Activated T-helper 1 cell treated with anti-CD3 and anti-CD28 coated beads, Interleukin-12 subunit alpha, Interleukin-12 subunit beta, Interleukin-2, Interleukin-4 antibody, amounts not matched to agents 30 ng/mL and 10 ng/mL and 1 ng/mL, durations not matched to agents 14 hours and 24 hours and 36 hours (primary cell): ENCODE measurements at places on chromosomes 1 and 21. TPM values are rescaled to one million over a fixed set of nuclear protein-coding genes. Genes with fewer than 3 reads are reported as not detected.

- no peak for DNase-seq
These were observed 107.1 kb upstream of the OLIG2 start for GRCh38 chr21:32918478-32919120.

The RPE65 gene
- total RNA-seq: not detected in 2 replicates

DNA sequence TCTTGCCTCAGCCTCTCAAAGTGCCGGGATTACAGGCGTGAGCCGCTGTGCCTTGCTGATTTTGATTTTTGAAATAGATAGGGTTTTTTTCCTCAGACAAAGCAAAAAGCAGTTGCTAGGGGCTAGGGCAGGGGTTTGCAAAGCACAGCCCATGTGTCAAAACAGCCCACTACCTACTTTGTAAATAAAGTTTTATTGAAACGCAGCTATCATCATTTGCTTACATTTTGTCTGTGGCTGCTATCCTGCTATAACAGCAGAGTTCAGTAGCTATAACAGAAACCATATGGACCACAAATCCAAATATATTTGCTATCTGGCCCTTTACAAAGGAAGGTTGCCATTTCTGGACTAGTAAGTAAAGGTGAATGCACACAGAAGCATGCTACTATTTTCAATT is 44.8 kb downstream of the NUF2 start:
- no peak for DNase-seq

DNA sequence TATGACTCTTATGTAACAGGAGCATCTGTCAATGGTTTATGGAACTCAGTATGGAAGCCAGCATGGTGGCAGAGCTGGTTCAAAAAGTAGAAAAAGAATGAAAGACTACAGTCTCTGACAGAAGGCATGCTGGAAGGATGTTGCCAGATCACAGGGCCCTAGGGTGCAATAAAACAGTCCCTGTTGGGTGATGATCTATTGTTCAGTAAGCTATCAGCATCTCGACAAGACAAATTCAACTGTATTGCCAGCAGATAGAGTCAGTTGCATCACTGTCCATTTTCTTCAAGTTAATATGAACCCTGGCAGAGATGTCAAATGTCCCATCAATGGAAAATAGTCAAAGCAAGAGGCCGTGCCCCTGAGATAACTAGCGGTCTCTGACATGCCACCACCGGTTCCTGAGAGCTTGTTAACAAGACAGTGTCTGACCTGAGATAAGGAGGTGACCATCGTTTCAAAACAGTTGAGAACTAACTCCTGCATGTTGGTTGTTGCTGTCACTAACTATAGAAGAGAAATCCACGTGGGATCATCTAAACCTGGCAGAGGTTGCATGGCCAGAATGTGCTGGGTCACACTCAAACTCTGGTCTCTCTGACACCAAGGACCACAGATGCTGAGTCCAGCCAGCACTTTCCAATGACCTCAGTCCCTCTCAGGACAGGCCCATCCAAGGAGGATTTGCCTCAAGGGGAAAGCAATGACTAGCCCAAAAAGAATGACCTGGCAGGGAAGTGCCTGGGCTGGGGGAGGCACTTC is 125.9 kb downstream of the RIPK4 start:
- DNase-seq: no peak

DNA sequence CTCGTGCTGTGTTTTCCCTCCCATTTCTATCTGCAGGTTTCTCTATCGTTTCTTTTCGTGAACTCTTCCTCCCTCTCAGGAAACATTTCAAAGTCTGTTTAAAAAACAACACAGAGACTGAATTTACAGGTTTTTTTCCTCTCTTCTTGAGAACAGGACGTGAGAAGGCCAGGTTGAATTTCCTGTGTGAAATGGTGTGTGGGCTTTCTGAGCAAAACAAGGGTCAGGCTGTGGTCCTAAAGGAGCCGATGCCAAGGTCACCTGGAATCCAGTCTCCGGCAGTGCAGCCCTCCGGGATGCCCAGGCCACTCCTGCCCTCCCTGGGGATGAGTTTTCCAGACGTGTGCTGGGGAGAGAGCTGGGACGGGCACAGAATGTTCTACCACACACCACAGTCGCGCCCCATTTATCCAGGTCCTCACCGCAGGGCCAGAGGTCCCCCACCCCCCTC is 62.7 kb upstream of the RUNX3 start:
- DNase-seq: no peak

GRCh38 chr21:29342363-29342957 is 43.7 kb downstream of the BACH1 start:
- DNase-seq: no peak

The PLA2G2A gene
- not detected in 2 replicates for total RNA-seq

DNA sequence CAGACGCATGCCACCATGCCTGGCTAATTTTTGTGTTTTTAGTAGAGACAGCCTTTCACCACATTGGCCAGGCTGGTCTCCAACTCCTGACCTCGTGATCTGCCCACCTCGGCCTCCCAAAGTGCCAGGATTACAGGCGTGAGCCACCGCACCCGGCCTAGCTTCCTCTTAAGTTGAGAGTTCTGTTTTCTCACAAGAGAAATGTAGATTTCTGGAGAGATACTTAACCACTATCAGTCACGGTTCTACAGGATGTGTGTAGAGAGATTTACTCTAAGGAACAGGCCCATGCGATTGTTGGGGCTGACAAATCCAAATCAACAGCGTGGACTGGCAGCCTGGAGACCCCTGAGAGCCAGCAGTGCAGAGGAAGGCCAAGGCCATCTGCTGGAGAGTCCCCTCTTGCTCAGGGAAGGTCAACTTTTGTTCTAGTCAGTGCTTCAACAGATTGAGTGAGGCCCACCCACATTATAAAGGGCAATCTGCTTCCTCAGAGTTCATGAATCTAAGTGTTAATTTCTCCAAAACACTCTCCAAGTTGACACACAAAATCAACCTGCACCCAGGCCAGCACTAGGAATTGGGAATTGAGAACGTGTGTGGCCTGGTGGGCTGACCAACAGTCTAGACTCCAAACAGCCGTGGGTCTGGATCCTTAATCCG is 38.7 kb downstream of the CHAF1B start:
- no peak for DNase-seq

The GNAT2 gene
- 0.44 and 1.2 TPM in 2 replicates for total RNA-seq

DNA sequence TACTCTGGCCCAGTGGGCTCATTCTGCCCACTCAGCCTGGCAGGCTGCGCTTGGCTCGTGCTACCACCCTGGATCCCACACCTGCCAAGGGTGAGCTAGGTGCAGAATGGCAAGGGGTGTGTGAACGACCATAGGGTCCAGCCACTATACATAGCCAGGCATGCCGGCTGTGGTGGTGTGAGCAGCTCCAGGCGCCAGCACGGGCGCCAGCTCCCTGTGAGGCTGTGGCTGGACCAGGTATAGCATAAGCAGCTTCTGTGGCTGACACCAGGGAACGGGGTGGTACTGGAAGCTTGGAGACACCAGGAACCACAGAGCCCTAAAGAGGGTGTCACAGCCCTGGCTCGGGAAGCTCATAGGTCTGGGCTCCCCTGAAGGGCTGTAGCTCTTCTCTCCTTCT is 18.6 kb downstream of the CCDC18 start:
- no peak for DNase-seq

The TRABD2B gene
- not detected in 2 replicates for total RNA-seq

The MRPL39 gene
- 48.6 and 55.8 TPM in 2 replicates for total RNA-seq

The CLEC20A gene
- not detected in 2 replicates for total RNA-seq

GRCh38 chr1:165699577-165699976 is 1.2 kb upstream of the ALDH9A1 start:
- DNase-seq: no peak

DNA sequence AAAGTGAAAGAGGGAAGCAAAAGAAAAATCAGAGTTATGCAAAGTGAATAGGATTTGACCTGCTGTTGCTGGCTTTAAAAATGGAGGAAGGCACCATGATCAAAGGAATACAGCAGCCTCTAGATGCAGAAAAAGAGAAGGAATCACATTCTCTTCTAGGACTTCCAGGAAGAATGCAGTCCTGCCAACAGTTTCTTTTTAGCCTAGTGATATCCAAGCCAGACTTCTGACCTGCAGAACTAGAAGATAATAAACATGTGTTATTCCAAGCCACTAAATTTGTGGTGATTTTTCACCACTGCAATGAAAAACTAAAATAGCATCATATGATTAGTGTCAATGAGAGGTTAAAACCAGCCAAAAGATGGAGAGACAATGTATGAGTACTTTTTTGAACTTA is 101.9 kb upstream of the ADAMTS5 start:
- DNase-seq: no peak
